Activated naive CD8-positive, alpha-beta T cell treated with anti-CD3 and anti-CD28 coated beads, Interleukin-2, amount 50 U/mL, for 16 hours (primary cell): ENCODE measurements at places on chromosomes 3 and 15.

- DNase-seq: no peak
Observed at GRCh38 chr3:852033-852432, 240.8 kb upstream of the CNTN6 start.

DNA sequence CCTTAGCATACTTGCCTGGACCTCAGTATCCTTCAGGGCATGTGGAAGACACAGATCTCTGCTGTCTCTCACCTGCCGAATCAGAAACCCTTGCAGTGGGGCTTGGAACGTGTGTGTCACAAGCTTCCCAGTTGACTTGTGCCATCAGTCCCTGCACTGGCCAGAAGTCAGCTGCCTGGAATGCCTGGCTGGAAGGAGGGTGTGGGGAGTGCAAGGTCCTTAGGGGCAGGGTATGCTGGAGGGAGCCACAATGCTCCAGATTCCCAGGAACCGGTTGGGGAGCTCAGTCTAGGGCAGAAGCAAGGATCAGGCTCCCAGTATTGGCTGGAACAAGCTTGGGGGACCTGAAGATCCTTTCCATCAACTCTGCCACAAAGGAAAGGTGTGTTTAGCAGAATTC lies 27.1 kb downstream of the SPSB4 start:
- no peak for DNase-seq

DNA sequence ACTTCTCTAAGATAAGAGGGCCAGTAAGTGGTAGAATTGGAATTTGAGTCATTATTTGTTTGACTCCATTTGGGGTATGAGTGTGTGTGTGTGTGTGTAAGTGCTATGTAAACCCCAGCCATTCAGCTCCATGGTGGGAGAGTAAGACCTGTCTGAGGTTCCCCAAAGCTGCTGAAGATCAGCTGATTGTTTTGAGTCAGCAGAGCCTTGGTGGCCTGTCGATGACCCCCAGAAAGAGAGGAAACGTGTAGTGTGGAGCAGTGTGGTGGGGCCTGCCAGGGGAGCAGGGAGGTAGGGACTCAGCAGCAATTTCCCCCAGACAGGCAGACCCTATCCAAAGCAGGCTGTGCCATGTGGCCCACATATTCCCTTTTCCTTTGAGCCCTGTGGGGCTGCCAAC lies 5.3 kb downstream of the DVL3 start:
- DNase-seq: no peak

GRCh38 chr3:78937475-78937874 lies 830.3 kb downstream of the ROBO1 start:
- no peak for DNase-seq

DNA sequence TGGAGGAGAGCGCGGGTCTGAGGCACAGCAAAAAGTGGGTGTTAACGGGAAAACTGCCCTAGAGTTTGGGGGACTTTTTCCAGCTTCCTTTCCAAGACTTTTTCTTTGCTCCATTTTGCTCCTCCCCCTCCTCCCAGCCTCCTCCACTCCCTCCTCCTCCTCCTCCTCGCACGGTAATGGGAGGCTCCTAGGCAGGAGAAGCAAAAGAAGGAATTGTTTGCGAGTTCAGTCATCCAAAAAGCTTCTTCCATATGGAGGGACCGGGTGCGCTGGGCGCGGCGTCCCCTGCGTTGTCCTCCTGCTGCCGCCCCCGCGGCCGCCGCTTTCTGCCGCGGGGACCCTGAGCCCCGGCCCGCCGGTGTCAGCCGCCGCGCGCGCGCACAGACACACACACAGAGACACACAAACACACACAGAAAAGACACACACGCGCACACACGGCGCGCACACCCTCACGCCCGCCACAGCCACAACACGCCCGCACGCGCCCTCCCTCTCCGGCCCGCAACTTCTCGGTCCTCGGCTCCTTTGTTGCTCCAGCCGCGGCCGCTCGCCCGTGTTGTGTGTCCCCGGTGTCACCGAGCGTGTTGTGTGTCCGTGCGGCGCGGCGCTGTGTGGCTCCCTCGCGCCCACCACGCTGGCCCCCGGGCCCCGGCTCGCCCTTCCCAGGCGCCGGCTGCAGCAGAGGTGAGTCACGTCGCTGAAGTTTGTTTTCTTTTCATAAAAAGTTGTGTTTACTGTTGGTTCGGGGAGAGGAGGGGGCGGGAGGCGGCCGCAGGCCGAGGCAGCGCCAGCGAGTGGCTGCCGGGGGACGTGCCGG lies at the start of gene BOC:
TSS of gene BOC (plus strand) at position 228 of the 820 bp plus-strand sequence. CDS start 38,246 bp downstream, outside the sequence.
- no peak for DNase-seq

DNA sequence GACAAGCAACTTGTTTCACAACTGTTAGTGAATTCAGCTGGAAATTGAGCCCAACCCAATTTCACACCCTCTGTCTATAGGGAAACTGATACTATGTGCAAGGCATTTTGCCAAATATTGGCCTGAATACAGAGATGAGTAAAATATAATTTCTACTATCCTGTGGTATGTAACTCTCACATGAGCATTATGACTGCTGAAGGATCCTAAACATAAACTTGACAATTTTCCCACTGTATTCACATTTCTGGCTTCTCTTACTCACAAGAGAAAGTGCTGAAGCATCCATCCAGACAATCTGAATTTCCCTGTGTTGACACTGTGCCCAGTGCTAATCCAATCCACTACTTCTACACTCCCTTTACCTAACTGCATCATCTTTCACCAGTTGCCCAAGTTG lies 28.4 kb downstream of the SERPINI2 start:
- no peak for DNase-seq

DNA sequence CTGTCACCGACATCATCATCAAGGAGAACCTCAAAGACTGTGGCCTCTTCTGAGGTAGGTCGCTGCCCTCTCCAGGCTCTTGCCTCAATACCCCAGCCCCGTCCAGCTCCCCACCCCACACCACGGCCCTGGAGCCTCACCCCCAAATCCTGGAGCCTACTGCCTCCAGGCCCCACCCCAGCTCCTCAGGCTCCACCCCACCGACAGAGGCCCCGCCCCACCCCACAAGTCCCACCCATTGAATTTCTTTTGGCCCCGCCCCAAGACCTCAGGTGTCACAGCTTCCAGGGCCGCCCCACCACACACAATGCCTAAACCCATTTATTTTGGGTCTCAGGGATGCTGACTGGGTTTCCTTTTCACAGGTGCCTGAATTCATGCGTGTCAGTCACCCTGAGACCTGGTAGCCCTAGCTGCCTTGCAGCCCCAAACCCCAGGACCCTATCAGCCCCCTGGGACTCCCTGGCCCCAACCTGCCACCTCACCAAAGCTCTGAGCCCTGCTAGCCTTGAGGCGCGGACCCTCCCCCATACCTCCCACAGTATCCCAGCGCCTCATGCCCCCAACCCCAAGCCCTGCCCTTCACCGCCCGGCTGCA lies 3.6 kb downstream of the GNAT1 start:
- no peak for DNase-seq

GRCh38 chr3:58009749-58010535 lies 1.7 kb downstream of the FLNB start:
- DNase-seq: no peak

DNA sequence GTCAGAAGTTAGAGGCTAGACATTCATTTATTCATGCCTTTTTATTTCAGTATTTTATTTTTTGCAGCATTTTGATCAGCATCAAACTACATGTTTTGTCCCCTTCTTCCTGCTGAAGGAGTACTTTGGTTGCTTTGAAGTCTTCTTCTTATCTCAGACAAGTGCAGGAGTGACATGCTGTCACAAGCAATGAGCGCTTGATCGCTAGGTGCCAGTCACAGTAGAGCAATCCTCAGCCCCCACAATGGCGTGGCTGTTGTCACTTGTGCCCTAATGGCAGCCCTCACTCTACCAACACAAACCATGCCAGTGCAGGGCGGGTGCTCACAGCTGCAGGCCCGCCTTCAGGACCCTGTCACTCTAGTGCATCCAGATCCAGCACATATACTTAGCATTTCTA lies 184.6 kb upstream of the FEZF2 start:
- DNase-seq: no peak

GRCh38 chr3:41352510-41352909 lies 153.2 kb downstream of the CTNNB1 start:
- DNase-seq: no peak

GRCh38 chr3:16886303-16886683 lies 1.5 kb downstream of the PLCL2 start:
- no peak for DNase-seq

GRCh38 chr3:22296601-22297000 lies 545.6 kb upstream of the ZNF385D start:
- no peak for DNase-seq

DNA sequence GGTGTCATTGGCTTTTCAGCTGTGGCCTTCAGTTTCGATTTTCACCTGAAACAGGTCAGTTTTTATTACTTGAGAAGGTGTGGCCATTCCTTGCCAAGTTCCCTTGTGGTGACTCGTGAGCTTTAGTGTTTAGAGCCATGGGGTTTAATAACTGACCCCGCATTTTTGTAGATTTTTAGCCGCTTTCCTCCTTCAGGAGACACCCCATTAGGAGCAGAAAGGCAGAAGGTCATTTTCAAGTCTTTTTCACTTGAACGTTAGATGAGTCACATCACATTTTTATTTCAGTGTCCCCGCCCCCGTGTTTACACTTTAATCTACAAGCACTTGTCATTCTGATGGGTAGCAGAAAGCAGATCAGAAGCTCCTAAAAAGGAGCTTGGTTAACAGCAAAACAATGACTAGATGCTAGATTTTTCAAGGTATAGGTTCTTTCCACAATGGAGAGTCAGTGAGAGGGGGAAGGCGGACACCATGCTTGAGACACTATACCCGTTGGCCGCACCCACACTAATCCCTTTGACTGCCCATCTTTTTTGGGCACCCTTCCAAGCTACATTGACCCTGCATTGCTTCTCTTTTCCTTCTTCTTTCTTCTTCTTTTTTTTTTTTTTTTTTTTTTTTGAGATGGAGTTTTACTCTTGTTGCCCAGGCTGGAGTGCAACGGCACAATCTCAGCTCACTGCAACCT lies 132.7 kb downstream of the GHSR start:
- no peak for DNase-seq

- DNase-seq: no peak
Observed at GRCh38 chr3:66948041-66948440, 50.1 kb upstream of the KBTBD8 start.
